ENCODE measurements at places on chromosomes 3 and 15. TPM values are rescaled to one million over a fixed set of nuclear protein-coding genes. Genes with fewer than 3 reads are reported as not detected.

GRCh38 chr3:69764861-69765260 is 25.6 kb downstream of the MITF start:
- H3K4me1 ChIP-seq, result no peaks in the 10 kb centered on the region
- H3K27me3 ChIP-seq, result no peaks in the 10 kb centered on the region

- H3K27ac ChIP-seq, result no peak overlapping the region
- H3K4me1 ChIP-seq, result peaks cover 5% of the 10 kb centered on the region
- H3K27me3 ChIP-seq, result no peaks in the 10 kb centered on the region
- peaks cover 5% of the 10 kb centered on the region for H3K36me3 ChIP-seq
- no peak for DNase-seq
Measured at GRCh38 chr3:113505867-113506266, 9.1 kb downstream of the SPICE1 start.

DNA sequence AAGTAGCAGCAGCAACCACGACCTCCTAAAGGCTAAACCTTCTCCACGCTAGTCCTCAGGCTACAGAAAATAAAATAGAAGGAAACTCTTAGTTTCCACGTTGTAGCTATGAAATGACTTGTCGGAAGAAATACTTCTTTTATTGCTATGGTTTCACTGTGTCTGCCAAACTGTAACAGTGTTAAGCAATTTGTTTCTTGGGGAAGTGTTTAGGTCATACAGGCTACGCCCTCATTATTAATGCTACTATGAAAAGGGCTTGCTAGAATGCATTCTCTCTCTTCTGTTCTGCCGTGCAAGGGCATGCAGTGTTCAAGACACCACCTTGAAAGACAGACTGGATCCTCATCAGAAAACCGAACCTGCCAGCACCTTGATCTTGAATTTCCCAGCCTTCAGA is 462.7 kb downstream of the PLOD2 start:
- no peaks in the 10 kb centered on the region for H3K27me3 ChIP-seq
- no peaks in the 10 kb centered on the region for H3K4me1 ChIP-seq
- no peaks in the 10 kb centered on the region for H3K36me3 ChIP-seq
- DNase-seq, result no peak
- H3K27ac ChIP-seq, result no peak overlapping the region
- no peak overlapping the region for H3K4me3 ChIP-seq

GRCh38 chr3:122101646-122102045 is 46.5 kb downstream of the CD86 start:
- H3K4me3 ChIP-seq, result peak overlapping the region; percentile 76
- no peaks in the 10 kb centered on the region for H3K36me3 ChIP-seq
- H3K27ac ChIP-seq, result peak overlapping the region; percentile 68
- no peaks in the 10 kb centered on the region for H3K4me1 ChIP-seq

- peaks cover 39% of the 10 kb centered on the region for H3K4me1 ChIP-seq
- H3K4me3 ChIP-seq, result peak overlapping the region; percentile 45
- H3K36me3 ChIP-seq, result peaks cover 2% of the 10 kb centered on the region
- DNase-seq, result no peak
- no peaks in the 10 kb centered on the region for H3K27me3 ChIP-seq
Measured at GRCh38 chr3:102161384-102162006, 273.3 kb upstream of the ZPLD1 start.

DNA sequence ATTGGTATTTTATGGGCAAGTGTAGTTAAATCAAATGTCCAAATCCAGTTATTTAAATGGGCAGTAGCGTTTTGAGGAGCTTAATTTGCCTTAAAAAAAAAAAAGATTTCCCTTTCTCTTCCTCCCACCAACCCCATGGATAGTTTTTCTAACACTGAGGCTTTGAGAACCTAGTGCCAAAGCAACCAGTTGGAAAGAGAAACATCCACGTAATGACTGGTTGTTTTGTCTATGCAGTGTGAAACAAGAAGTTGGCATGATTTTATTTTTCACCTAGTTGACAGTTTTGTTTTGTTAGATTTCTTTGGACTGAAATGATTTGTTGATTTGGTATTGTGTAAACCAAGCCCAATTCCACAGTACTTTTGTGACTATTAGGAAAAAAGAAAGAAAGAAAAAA is 170.0 kb downstream of the SOX2 start:
- H3K27ac ChIP-seq, result no peak overlapping the region
- DNase-seq, result no peak
- no peak overlapping the region for H3K4me3 ChIP-seq
- H3K36me3 ChIP-seq, result no peaks in the 10 kb centered on the region
- no peaks in the 10 kb centered on the region for H3K27me3 ChIP-seq

GRCh38 chr15:66734961-66735908 is 33.2 kb downstream of the SMAD6 start:
- H3K27ac ChIP-seq, result no peak overlapping the region
- no peaks in the 10 kb centered on the region for H3K36me3 ChIP-seq
- no peak for DNase-seq
- no peaks in the 10 kb centered on the region for H3K27me3 ChIP-seq
- H3K4me1 ChIP-seq, result no peaks in the 10 kb centered on the region

DNA sequence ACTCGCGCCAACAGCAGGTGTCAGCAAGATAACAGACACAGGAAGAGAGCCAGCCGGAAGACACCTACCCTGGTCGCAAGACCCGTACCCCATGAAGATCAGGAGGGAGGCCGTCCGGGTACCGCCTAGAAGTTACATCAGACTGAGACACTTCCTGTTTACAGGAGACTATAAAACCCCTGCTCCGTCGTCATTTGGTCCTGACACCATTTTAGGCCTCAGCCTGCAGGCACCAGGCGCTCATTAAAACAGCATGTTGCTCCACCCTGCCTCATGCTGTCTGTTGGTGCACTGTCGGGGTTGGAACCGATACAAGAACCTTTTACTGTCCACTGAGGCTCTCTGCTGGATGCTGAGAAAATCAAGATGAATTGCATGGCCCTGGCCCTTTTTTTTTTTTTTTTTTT is 15.6 kb upstream of the PRTG start:
- H3K27ac ChIP-seq, result no peak overlapping the region
- no peaks in the 10 kb centered on the region for H3K27me3 ChIP-seq
- no peak overlapping the region for H3K4me3 ChIP-seq
- DNase-seq, result no peak

- H3K4me3 ChIP-seq, result no peak overlapping the region
- peaks cover 10% of the 10 kb centered on the region for H3K4me1 ChIP-seq
- H3K27ac ChIP-seq, result no peak overlapping the region
- no peak for DNase-seq
Measured at GRCh38 chr3:44020143-44020542, 221.5 kb upstream of the TOPAZ1 start.

DNA sequence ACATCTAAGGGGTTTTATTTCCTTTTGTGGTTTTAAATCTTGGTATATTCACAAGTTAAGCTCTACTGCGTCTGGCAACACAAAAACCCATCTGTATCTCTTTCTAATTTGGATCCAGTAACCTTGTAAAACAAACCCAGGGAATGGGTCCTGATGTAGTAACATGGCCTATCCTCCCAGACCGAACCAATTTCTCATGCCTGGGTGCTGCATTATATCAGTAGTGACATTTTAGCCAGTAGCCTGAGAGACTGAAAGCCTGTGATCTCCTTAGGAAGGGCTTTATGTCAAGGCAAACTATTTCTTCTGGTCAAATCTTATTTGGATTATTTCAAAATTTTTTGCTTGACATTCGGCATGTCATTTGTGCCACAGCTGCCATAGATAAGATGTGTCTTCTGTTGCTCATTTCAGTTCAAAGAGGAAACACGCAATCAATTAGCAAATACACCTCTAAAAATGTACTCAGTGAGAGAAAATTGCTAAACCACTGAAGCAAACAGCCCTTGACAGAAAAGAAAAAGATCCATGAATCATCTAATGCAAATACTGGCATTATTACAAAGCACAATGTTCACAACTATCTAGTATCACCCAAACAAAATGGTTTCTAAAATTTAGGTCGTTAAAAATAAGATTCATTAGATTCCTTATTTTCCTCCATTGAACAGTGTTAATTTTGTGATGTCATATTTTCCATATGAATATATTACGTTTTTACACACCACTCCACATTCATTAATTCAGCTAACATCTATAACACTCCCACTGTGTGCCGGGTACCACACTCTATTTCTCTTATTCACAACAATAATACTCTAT is 4.0 kb downstream of the NPTN start:
- H3K36me3 ChIP-seq, result peaks cover 2% of the 10 kb centered on the region
- peak overlapping the region; percentile 47 for H3K4me3 ChIP-seq
- peak overlapping the region; percentile 63 for H3K27ac ChIP-seq
- peaks cover 61% of the 10 kb centered on the region for H3K4me1 ChIP-seq
- no peaks in the 10 kb centered on the region for H3K27me3 ChIP-seq
- DNase-seq, result no peak

- H3K36me3 ChIP-seq, result no peaks in the 10 kb centered on the region
- H3K27ac ChIP-seq, result no peak overlapping the region
- no peaks in the 10 kb centered on the region for H3K27me3 ChIP-seq
Measured at GRCh38 chr3:54717506-54717905, 210.4 kb downstream of the LRTM1 start.

ROBO2 gene
- not detected for total RNA-seq

CHRFAM7A gene
- 1.9 TPM for total RNA-seq

Data from activated T-cell treated with anti-CD3 and anti-CD28 coated beads, Interleukin-2, amount 50 U/mL, for 72 hours (primary cell).